Spinal cord (tissue), 10 donors: ENCODE measurements at places on chromosomes 2 and 18. TPM values are rescaled to one million over a fixed set of nuclear protein-coding genes. Genes with fewer than 3 reads are reported as not detected.

Gene CIAO1
- total RNA-seq: 74.2 TPM

Gene MGAT4A
- 51.2 TPM for total RNA-seq

Gene XRCC5
- 256 TPM for total RNA-seq

Gene TGFA
- 7.8 TPM for total RNA-seq

Gene TUBB8B
- 0.11 TPM for total RNA-seq

Gene RAB11FIP5
- total RNA-seq: 15.8 TPM

Gene POTEI
- 0.72 TPM for total RNA-seq

Gene MC5R
- 0.30 TPM for total RNA-seq

Gene ITGB6
- 1.4 TPM for total RNA-seq

Gene RPS27A
- total RNA-seq: 1,805 TPM

Gene ATRAID
- total RNA-seq: 198 TPM

Gene SLC30A3
- 5.5 TPM for total RNA-seq

Gene SKA1
- total RNA-seq: 3.8 TPM

Gene SMPD4
- 14.4 TPM for total RNA-seq

Gene NT5C1B
- not detected for total RNA-seq

Gene DHRS9
- 4.6 TPM for total RNA-seq

Gene RAX
- total RNA-seq: 0.22 TPM

Gene REG1B
- not detected for total RNA-seq

Gene CD226
- 2.2 TPM for total RNA-seq

Gene ATP6V1C2
- total RNA-seq: 0.79 TPM

Gene SERPINB4
- not detected for total RNA-seq

Gene CKAP2L
- total RNA-seq: 7.9 TPM

Gene LAPTM4A
- 159 TPM for total RNA-seq

Gene ANKRD30BL
- total RNA-seq: 15.3 TPM

Gene OSR1
- total RNA-seq: 138 TPM

Gene SP110
- total RNA-seq: 6.8 TPM

Gene CLEC4F
- total RNA-seq: not detected

Gene TSPYL6
- total RNA-seq: 0.17 TPM

Gene VWA3B
- total RNA-seq: 1.5 TPM
